A673 (cell line): ENCODE measurements at places on chromosomes 11 and 22.
A peak's percentile ranks its signal among the peaks of the same experiment; 100 is the strongest.

- no peak for DNase-seq
These were observed 23.8 kb downstream of the TEF start for GRCh38 chr22:41405588-41405987.

DNA sequence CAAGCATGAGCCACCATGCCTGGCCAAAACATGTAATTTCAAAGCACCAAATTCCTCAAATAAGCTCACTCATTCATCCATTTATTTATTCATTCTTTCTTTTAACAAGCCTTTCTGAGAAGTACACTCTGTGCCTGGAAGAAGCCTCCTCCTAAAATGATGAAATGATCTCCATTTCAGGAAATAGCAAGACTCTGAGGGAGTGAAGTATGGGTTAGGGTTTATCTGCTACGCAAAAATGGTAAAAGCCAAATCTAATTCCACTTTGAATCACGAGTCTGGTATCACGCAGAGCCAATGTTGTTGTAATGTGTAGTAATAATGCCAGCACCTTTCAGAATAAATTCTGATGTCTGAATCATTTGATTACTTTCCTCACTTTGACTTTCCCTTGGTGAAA, 1041.8 kb downstream of the LRRC4C start:
- no peak for DNase-seq

- DNase-seq = no peak
These were observed 25.3 kb upstream of the CBX7 start for GRCh38 chr22:39177791-39178190.

DNA sequence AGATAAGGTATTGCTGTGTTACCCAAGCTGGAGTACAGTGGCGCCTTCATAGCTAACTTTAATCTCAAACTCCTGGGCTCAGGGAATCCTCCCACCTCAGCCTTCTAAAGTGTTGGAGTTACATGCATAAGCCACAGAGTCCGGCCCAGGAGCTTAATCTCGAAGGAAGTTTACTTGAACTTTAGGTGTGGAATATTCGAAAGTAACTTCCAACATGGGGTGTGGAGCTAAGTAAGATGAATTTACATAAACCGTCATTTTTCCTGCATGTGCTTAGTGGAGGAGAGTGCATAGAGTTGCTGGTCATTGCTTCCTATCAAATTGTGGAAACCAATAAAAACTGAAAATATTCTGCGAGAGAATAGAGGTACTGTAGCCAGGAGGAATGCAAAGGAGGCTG, 1.5 kb downstream of the ATG13 start:
- DNase-seq = no peak

- DNase-seq = peak; percentile 51
These were observed 45.6 kb upstream of the HIPK3 start for GRCh38 chr11:33211580-33211979.

DNA sequence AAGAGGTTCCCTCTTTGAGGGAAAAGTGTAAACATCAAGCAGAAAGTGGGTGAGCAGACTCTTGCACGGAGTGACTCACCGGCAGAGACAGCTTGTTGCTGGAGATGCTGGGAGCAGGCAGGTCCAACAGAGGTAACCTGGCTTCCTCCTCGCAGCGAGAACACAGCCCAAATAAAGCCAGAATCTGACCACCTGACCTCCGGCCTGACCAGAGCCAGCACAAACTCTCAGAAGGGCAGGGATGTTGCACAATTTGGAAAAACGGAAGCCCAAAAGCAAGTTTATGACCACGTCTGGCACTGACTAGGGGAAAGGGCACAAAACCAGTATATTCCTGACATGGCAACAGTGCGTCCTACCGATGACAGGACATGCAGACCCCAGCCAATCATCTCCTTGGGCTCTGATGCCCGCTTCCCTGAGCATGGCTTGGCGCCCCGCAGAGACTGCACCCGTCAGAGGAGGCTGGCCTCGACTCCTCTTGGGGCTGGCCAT, 5.4 kb downstream of the SMCO4 start:
- DNase-seq = no peak

GRCh38 chr22:50250555-50251476, at the start of gene HDAC10:
Gene HDAC10 (minus strand): TSS chr22:50251265. CDS start chr22:50251032, 233 bp downstream.
- peak; percentile 93 for DNase-seq
